ENCODE measurements at places on chromosomes 7 and 10.

DNA sequence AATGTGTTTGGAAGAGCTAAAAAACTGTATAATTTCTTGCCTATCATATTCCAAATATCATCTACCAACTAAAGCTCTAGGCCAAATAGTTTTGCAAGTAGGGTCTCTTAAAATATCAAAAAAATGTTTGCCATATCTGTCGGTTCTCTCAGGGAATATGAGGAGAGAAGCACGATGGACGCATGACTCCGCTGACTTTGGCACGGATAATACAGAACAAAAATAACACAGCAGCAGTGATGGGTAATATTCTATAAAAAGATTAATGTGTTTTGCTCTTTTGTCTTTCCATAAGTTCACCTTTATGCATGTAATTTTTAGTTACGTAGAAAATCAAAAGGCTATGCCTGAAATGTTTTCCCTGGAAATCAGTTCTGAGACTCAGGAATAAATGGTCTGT is 919 bp upstream of the IDI2 start:
- DNase-seq, result no peak

DNA sequence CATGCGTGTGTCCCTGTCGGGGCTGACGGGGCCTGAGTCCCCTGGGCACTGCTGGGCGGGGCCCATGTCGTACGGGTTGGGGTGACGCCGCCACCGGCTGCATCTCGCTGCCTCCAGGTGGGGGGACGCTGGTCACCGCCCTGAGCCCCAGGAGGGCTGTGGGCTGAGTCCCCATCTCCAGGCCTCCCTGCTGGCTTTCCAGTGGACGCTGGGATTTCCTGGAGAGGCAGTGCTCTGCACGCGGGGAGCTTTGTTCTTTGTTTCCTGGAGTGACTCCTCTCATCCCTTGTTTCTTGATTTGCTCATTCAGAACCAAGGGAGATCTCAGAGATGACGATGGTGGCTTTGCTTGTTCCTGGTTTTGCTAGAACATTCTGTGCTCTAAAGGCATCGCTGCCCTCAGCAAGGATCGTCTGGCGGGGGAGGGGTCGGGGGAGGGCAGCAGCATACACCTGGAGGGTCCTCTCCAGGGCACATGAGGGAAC is 21.0 kb downstream of the PWWP2B start:
- no peak for DNase-seq

DNA sequence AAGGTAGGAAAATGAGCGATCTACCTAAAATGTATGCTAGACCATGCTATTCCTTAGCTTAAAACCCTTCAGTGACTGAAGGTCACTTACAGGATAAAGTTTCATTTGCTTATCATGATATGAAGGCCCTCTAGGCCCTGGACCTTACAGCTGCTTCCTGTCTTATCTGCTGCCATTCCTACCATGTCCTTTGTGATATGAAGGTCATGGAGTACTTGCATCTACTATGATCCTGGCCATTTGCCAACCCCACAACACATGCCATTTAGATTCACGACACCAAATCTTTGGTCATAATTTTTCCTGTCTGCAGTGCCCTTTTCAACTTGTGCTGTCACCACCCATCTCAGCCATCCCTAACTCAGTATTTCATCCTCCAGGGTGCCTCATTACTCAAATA is 181.8 kb upstream of the MDFIC start:
- DNase-seq, result no peak

DNA sequence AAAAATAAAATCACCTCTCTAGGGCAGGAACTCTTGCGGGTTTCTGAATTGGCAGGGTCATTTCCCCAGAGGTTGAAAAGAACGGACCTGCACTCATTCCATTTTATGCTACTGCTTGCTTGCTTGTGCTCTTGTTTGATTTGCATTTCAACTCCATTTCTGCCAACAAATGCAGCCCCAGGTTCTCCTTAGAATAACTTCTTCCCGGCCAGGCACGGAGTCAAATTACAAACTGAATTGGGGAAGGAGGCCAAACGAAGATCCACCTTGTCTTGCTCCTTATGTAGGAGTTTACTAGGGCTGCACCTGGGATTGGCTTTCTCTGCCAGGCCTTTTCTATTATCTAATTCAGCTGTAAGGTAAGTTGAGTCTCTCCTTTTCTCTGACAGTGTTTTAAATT is 79.6 kb downstream of the HGF start:
- DNase-seq, result no peak

DNA sequence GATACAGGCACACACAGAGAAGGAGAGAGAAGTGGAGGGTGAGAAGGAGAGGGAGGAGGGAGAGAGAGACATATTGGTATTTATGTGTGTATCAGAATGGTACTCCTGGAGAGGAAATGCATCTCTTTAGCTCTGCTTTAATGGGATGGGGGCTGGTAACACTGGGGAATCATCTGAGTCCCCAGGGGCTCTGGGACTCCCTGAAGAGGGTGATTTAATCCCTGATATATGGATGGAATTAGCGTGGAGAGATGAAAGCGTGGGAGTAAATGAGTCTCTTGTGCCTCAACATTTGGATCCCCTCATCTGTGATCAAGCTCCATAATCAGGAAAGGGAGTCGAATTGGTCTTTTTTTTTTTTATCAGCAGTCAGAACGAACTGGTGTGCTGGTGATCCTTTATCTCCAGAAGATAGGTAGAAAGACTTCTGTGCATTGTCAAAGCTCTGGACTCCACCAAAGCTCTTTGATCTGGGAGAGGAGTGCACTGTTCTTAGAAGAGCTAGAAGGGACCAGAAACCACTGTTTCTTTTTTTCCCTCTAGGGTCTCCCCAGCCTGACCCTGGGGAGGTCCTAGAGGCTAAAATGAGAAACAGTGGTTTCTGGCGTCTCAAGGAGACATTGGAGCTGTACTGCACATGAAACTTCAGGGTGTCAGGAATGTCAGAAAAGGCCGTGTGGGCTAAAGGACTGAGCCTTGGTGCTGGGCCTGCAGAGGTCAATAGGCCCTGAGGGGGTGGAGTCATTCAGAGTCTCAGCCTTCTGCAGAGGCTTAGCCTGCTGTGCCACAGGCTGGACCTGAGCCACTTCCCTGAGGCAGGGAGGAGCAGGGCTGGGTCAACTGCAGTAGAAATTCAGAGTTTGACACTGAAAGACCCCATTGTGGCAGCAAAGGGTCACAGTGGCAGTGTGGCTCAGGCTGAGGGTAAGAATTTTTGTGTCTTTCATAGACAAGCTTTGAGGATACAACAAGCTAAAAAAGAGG is 234.4 kb upstream of the SLC26A5 start:
- no peak for DNase-seq

- DNase-seq, result no peak
Observed at GRCh38 chr10:77964811-77965210, 38.3 kb upstream of the DLG5 start.

DNA sequence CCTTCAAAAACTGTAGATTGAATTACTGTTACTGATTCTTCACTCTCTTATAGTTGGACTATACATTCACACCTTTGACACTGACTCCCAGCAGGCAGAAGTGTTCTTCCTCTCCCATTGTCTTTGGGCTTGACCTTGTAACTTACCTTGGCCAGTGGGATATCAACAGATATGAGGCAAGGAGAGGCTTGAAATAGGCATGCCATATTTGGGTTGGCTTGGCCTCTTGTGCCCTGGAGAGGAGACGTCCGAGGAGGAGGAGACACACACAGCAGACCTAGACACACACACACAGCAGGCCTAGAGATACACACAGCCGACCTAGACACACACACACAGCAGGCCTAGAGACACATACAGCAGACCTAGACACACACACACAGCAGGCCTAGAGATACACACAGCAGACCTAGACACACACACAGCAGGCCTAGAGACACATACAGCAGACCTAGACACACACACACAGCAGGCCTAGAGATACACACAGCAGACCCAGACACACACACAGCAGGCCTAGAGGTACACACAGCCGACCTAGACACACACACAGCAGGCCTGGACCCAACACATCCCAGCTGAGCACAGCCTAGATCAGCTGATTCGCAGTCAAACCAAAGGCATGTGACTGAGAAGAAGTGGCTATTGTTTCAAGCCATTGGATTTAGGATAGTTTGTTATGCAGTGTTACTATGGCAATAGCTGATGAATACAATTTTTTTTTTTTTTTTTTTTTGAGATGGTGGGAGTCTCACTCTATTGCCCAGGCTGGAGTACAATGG is 12.5 kb upstream of the GNA12 start:
- no peak for DNase-seq

DNA sequence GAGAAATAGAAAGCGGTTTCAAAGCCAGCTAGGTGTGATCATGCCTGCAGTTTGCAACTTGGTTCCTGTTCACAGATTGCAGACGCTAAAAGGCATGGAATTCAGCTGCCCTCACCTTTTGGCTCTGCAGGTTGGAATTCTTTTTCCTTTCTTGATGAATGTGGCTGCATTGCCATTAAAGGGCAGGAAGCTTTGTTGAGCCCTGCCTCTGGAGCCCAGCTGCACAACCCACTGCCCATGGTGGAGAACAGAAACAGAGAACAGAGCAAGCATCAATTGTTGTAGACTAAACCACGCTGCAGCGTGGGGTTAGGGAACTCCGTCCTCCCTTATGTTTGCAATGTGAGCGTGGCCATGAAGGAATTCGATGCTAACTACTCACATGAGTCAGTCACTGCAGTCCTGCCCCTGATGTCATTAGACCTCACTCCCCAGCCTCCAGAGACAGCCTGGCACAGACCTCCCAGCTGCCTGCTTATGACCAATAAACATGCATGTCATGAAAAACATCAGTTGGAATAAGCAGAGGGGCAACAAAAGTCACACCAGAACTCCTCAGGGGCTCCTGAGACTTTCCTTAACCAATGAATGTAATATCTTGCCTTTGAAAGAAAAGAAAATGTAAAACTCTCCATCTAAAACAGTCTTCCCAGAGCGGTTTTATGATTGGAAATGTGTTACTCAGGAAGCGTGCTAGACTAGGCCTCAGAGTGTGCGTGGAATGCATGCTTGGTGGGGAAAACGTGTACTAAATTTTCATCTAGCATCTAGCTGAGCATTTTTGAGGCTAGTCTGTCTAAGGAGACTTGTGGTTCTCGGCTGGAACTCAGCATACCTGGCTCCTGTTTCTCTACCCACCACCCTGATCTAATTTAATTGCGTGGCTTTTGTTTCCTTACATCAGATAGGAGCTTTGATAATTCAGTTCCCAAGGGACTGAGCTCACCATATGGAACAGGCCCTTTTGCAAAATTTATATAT is 232.2 kb downstream of the KIAA1217 start:
- DNase-seq, result no peak

DNA sequence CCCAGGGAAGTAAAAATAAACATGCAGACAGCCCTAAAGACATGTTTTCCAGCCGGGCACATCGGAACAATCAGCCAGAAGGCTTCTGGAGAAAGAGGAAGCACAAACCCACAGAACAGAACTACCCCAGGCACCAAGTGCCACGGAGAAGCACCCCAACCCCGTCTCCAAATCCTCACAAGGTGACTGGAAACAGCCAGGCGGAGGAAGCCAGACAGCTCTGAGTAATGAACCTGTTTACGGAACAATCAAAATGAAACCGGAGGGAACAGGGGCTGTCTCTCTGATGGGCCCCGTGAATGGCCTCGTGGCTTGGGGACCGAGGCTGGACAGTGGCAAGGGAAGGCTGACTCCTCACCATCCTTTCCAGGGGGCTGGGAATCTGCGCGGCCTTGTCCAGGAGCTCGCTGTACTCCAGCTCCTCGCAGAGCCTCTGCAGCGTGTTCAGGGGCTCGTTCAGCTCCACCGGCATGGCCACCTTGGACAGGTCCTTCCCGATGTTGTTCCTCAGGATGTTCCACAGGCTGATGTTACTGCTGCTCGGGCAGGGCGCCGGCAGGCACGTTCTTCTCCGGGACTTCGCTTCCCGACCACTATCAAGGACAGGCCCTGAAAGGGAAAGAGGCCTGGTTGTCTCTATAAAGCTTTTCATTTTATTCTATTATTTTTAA is 77.0 kb upstream of the GSDME start:
- DNase-seq, result no peak

DNA sequence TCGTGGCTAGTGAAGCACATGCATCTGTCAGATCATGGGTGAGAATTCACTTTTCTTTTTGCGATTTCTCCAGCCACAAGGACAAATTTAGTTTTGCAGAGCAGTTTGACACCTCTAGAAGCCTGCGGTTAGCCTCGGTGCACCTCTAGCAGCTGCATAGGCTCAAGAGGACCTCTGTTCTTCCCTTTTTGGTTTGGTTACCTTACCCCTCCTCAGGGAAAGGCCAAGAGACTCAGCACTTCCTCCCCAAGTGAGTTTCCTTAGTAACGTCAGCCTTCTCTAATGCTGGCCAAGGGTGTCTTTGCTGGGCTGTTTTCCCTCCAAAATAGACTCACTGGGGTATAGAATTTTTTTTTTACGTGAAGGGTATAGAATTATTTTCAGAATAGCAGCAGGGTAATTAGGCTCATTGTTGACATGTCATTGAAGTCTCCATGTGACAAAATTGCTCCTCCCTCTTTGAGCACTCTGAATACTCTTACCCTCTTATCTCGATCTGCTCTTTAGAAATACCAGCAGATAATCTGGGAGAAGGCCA is 97.8 kb downstream of the AUTS2 start:
- no peak for DNase-seq

DNA sequence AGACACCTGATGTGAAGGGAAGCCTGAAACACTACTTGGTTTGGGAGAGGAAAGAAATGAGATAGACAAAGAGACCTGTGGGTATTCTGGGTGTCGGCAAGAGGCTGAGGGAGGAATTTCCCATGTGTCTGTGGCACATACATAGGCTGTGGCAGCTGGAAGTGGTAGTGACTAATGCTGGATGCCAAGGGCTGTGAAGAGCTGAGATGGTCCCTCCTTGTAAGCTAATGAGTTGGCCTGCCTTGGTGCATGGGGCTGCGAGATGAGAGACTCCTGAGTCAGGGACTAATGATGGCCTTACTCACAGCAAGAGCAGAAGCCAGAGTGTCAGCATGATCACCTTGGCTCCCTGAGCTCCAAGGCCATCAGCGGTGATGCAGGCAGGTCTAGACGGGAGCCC is 119.0 kb upstream of the EEPD1 start:
- DNase-seq, result no peak

- DNase-seq, result no peak
Observed at GRCh38 chr7:47351233-47352154, 230.4 kb downstream of the TNS3 start.

DNA sequence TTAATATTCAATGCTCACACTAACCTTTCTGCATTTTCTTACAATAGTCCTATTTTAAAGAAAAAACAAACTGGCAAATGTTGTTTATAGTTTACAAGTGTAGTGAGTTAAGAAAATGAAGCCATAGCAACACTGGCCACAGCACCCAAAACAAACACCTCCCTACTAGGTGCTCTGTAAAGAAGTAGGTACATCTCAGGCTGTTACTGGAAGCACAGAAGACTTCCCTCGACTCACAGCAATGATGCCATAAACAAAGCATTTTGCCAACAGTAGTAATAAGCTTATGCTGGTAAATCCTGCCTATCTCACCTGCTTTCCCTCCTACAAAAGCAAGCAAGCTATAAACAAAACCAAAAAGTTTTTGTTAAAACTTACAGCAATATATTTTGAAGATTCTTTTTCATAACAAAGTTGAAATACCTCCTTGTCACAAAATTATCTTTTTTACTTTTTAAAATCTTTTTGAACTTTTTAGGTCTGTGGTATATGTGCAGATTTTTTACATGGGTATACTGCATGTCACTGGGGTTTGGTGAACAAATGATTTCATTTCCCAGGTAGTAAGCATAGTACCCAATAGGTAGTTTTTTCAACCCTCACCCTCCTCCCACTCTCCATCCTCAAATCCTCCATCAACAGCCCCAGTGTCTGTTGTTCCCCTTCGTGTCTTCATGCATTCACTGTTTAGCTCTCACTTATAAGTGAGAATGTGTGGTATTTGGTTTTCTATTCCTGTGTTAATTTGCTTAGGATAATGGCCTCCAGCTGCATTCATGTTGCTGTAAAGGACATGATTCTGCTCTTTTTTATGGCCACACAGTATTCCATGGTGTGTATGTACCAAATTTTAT is 28.4 kb downstream of the COA1 start:
- no peak for DNase-seq

GRCh38 chr7:147833557-147833956 is 757.0 kb upstream of the C7orf33 start:
- DNase-seq, result no peak

All from stimulated activated CD8-positive, alpha-beta memory T cell treated with anti-CD3 and anti-CD28 coated beads, Interleukin-4, amount 100 ng/mL, for 1 hour (primary cell).